Activated T-cell treated with anti-CD3 and anti-CD28 coated beads, Interleukin-2, amount 50 U/mL, for 48 hours (primary cell): ENCODE measurements at places on chromosomes 2 and 18.
A peak's percentile ranks its signal among the peaks of the same experiment; 100 is the strongest.

DNA sequence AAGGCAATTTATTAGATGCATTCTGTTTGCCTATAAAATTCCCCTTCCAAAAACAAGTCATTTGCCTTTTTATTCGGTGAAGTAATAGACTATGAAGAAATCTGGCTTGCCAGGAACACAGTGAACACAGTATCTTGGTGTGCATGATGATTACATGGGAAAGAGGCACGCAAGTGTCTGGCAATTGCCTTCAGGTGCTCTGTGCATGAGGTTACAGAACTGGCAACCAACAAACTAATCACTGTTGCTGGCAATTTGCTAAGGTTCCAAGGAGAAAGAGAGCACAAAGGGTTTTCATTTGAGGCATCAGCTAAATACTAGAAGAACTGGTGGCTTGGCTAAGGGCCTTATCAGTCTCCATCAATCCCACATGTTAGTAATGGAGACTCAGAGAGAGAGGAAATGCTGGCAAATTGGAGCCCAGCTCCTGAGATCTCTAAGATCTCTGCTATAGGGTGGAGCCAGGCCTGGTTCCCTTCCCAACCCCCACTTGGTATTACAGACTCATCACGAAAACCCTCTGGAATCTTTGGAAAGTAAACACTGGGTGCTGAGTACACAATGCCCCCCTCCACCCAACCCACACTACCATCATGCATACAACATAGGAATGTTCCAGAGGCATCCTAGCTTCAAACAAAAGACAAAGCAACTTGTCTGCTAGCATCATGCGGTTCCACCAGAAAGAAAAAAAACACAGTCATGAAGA lies 10.4 kb downstream of the RNF152 start:
- DNase-seq, result no peak

GRCh38 chr2:134581877-134582546 lies 136.8 kb downstream of the TMEM163 start:
- DNase-seq, result no peak

DNA sequence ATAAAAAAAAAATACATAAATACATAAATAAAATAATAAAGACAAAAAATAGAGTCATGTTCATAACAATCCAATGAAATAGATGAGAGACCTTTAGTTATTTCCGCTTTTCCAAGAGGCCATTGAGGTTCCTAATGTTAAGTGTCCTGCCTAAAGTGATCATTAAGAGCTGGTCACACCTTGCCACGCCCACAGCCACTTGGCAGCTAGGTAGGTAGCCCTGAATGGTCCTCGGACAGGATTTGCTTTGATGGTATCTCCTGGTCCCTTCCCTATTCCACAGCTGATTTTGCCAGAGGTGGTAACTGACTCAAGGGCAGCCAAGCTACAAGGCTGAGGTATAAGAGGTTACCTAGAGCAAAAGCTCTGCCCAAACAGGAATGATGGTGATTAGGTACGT lies 24.5 kb upstream of the TANC1 start:
- no peak for DNase-seq

DNA sequence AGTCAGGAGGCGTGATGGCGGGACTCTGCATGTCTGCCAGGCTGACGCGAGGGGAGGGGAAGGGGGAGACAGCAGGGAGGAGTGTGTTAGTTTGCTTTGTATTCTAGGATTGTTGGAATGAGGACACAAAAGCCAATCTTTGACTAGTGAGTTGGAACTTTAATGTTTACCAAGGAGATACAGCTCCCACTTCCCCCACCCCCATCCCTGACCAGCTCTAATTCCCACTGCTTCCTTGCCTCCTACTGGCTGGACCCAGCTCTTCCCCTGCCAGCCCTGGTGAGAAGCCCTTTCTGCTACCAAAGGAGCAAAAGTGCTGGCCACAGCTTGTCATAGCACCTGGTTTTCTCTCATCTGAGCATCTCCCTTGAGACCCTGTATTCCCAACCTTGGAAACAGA lies 84.5 kb downstream of the CELF4 start:
- DNase-seq, result no peak

DNA sequence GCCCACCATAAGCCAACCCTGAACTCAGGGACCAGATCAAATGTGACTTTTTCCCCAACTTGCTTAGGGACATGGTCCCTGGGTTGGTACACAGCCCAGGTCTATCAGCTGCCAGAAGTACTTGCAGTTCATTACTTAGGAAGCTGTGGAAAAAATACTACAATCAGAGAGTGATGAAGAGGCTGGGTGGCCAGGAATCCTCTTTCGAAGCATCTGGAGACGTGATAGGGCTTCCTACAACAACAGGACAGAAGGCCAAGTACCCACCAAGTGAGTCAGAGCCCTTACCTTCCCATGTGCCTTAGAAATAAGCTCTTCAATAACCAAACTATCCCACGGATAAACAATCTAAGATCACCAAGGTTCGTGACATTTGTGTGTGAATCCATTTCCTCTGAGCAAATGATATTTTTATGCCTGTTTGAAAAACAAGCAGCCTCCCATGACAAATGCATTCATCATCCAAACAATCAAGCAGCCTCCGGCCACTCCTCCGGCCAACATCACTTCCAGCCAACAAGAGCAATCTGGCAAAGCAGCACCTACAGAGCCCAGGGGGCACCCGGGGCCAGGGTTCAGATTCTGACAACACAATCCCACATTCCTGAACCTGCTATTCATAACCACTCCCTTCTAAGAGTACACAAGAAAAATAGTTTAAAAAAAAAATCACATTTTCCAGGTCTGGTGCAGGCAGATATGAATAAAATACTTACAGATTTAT lies 26.4 kb downstream of the TBC1D8 start:
- DNase-seq, result no peak

GRCh38 chr18:78979730-78980278 lies at the start of gene SALL3:
Gene SALL3 (plus strand): TSS chr18:78979818. CDS start chr18:78980275, 457 bp downstream.
- no peak for DNase-seq

DNA sequence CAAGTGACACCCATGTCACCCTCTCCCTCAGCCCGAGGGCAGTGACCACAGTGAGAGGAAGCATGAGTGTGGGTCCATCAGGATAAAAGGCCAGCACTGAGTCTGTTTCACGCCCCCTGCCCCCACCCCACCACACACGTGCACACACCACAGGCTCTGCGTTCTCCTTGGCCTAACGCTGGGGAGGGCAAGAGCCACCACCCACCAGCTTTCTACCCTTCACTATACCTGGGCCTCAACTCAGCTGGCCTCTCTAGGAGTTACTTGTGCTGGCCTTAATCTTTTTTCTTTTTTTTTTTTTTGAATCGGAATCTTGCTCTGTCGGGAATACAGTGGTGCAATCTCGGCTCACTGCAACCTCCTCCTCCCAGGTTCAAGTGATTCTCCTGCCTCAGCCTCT lies 140.5 kb downstream of the ZFP36L2 start:
- no peak for DNase-seq

- no peak for DNase-seq
Observed at GRCh38 chr2:110770959-110771431, 38.6 kb downstream of the ACOXL start.

- no peak for DNase-seq
Observed at GRCh38 chr2:189916651-189917050, 132.4 kb downstream of the PMS1 start.

GRCh38 chr2:237202288-237203030 lies 116.8 kb downstream of the COPS8 start:
- no peak for DNase-seq

DNA sequence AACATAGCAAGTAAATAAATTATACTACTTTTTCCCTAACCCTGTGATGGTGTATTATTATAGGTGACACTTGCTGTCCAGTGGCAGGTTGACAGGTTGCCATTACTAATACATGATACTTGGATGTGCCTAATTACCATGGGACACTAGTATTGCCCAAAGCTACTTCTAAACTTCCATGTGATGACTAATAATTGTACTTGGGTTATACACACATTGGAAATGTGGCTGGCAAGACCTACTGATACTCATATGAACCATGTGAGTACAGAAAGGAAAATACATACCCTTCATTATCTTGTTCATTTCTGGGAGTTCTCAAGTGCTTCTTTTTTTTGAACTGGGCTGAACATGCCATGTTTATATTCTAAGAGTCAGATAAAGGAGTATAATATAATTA lies 156.4 kb downstream of the IKZF2 start:
- no peak for DNase-seq

DNA sequence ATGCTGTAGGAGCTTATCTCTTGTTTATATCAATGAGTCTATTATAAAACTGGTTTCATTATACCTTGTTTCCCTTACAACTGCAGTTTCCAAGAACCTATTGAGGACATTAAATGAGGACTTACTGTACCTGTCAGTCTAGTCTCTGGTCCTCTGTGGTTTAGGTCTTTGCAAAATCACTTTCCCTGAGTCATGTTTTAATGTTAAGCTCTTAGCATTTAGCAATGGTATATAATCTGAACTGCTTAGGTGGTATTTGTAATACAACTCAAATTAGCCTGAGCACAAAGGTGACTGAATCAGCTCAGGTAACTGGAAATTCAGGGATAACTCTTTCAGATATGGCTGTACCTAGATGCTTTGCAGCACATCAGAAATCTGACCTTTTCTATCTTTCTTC lies 418.3 kb upstream of the SPRED2 start:
- no peak for DNase-seq

- DNase-seq, result no peak
Observed at GRCh38 chr2:180307096-180307495, 300.0 kb upstream of the CWC22 start.

DNA sequence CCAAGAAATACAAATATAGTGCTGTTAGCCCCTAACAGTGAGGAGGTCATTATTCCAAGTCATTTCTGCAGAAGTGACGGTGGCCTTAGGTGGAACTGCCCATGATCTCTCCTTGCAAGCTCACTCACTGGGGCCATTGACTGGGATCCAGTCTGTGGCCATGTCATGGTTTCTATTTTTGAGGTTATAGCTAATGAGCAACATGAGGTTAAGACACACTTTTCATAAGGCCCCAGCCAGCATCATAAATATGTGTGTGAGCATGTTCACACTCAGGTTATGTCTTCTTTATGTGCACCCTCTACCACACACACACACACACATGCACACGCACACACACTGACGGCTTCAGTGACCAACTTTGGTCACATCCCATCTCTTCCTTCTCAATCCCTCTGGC lies 484 bp downstream of the AFF3 start:
- no peak for DNase-seq

DNA sequence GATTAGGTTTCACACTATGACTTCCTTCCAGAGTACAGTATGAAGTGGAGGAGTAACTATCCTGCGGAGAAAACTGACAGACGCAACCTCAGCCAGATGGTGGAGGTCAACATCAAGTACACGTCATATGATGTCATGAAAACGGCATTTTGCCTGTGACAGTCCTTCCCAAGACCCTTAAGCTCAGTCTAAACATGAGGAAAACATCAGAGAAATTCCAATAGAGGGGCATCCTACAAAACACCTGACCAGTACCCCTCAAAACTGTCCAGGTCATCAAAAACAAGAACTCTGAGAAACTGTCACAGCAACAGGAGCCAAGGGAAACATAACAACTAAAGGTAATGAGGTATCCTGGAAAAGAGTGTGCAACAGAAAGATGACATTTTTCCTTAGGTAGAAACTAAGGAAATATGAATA lies 1.7 kb downstream of the RNU4ATAC start:
- no peak for DNase-seq

DNA sequence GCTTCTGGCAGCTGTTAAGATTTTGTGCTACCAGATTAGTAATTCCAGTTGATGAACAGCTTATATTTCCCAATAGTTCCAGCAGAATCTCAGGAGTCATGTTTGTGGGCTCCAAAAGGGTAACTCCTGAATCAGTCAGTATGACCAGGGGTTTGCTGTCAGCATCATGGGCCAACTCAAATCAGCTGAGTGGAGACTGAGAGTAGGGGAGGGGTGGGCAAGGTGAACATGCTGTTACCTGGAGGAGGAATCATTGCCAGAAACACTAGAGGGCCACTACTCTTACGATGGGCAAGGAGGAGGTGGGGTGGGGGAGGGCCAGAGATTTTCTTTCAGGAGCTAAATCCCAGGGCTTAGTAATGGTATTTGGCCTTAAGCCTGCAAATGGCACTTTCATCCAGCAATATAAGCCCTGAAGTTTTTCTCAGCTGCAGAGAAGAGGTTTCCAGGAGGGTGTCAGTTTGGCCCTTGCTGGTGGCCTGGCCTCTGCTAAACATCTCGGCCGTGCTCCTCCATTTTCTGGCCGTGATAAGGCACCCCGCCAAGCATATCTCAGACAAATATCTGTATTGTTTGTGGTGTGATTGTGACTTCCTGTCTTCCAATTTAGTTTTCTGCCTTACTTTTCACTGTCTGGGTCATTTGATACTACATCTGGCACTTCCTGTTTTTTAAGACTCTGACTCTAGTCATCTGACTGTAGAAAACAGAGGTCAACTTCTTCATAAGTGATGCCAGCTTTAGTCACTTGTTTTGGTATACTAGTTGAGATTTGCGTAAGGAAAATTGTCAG lies 120.5 kb upstream of the CXCR4 start:
- peak; percentile 62 for DNase-seq

- peak; percentile 36 for DNase-seq
Observed at GRCh38 chr2:71530641-71531332, 77.4 kb downstream of the DYSF start.

DNA sequence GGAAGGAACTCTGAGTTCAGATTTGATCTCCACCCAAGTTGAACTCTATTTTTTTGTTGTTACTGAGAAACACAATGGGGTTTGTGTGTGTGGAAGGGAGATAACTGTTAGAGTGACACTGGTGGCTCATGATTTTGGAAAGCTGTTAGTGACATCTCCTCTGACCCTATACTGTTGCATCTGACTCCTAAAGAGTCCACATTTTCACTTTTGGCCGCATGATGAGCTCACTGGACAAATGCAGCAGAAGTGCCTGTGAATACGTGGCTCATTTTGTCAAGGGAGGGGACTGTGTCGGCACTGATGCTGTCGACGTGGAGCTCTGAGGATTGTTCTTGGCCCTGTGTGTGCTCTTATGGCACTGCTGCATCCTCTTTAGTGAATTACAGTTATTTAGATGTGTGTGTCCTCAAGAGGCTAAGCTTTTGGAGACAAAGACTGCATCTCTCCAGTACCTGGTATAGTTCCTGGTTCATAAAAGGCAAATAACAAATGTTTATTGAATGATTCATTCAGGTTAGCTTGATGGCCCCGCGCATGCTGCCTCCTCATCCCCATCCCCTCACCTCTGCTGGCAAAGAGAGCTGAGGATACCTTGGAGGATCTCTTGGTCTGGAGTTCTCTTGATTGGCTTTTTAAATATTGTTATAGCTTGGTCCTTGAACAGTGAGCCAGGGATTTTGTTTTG lies 135.4 kb downstream of the PHLPP1 start:
- no peak for DNase-seq
